KBM-7 (cell line): ENCODE measurements at places on chromosomes 5 and 9.

DNA sequence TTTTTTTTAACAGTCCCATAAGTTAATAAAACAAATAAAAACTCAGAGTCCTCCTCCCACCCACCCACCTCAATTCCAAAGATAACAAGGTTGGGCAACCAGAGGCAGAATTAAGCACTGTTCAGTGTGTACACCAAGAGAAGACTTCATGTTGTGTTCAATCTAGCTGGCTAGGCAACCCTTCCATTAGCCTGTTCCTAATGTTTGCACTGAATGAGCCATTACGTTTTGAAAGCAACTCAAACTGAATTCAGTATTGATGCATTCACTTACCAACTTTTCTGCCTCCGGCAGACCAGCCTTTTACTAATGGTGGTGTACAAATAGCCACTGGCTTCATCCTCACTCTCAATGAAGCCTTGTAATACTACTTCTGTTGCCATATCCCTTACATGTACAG is 47.5 kb downstream of the PBX3 start:
- DNase-seq, result no peak

DNA sequence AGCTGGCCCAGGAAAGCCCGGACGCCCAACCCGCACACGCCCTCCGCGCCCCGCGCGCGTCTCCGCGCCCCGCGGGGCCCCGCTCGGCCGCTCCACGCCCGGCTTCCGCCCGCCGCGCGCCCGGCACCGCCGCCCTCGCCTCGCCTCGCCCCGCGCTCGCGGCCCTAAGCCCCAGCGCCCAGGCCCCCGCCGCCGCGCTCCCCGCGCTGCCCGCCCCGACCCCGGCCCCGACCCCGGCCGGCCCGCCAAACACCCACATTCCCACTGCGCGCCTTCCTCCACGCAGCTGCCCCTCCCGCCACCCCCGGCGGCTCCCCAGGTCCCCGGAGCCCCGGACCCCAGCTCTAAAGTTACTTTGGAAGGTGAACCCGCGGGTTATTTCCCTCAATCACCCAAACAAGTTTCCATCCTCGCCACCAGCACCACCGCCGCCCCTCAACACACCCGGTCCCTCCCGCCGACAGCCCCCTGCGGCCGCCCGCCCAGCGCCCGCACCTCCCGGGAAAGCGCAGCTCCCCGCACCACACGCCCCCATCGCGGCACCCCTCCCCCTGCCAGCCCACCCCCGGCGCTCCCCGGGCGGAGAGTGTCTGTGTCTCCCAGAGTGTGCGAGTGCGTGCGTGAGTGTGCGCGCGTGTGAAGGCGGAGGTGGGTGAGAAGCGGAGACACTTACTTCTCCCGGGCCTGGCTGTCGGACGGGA is 439 bp downstream of the SSBP2 start:
- DNase-seq, result no peak

GRCh38 chr5:20522905-20523482 is 535.0 kb upstream of the CDH18 start:
- DNase-seq, result no peak

DNA sequence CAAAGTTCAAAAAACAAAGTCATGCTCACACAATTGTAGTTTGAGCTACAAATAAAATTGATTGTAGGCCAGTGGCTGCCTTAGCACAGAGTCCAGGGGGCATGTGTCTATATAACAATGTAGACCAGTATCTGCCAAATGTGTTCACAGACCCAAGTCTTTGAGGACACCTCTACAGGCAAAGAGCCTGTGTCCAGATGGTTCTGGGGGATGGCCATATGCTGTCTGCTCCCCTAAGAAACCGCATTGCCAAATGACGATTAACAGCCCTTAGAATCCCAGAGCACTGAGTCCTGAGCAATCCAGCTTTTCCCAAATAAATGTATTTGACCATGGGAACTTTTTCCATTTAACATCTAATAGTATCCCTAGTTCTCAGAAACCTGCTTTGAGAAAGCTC is 169.6 kb downstream of the ADCY2 start:
- no peak for DNase-seq

DNA sequence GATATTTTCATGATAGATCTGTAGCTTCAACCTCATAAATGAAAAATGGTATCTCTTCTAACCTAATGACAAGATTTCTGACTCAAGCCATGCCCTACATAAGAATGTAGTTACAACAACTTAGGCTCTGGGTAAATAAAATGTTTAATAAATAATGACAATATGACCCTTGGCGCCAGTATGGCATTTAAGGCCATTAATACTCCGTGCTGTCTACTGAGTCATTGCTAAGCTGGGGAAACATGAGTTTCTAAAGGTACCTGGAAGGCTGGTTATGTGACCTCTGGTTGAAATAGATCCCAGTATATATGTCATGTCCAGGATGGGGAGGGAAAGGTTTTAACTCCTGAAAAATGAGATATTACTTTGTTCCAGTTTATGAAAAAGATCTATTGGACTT is 58.0 kb upstream of the CEMIP2 start:
- no peak for DNase-seq

DNA sequence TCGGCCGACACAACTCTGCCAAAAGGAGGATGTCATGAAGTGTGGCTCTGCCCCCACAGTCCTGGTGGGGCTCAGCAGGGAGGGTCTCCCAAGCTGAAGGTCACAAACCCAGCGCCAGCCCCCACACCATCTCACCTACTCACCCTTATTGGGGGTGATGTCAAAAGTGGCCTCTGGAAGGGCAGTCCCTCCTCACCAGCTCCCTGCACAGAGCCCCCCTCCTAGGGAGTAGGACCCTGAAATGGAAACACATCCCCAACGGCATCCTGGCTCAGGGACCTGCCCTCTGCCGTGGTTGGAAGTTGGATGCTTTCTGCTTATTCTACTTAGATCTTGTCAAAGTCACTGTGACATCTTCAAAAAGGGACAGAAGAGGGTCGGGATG is 89.5 kb downstream of the NSUN2 start:
- no peak for DNase-seq

DNA sequence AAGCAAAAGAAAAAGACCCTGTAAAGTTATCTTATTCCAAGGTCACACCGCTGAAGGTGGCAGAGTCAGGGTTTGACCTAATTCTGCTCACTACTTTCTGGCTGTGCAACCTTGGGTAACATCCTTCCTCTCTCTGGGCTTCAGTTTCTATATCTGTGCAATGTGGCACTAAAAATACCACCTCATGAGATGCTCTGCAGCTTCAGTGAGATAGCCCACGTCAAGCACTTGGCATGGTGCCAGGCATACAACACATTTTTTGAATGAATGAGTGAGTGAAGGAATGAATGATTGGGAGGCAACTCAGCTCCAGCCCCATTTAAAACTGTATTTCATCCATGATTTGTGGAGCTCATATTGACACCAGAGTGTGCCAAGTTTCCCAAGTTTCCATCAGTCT is 62.3 kb downstream of the FOXI1 start:
- DNase-seq, result no peak
